Effector memory CD4-positive, alpha-beta T cell (primary cell): ENCODE measurements at places on chromosomes 7 and 10.
A peak's percentile ranks its signal among the peaks of the same experiment; 100 is the strongest.

DNA sequence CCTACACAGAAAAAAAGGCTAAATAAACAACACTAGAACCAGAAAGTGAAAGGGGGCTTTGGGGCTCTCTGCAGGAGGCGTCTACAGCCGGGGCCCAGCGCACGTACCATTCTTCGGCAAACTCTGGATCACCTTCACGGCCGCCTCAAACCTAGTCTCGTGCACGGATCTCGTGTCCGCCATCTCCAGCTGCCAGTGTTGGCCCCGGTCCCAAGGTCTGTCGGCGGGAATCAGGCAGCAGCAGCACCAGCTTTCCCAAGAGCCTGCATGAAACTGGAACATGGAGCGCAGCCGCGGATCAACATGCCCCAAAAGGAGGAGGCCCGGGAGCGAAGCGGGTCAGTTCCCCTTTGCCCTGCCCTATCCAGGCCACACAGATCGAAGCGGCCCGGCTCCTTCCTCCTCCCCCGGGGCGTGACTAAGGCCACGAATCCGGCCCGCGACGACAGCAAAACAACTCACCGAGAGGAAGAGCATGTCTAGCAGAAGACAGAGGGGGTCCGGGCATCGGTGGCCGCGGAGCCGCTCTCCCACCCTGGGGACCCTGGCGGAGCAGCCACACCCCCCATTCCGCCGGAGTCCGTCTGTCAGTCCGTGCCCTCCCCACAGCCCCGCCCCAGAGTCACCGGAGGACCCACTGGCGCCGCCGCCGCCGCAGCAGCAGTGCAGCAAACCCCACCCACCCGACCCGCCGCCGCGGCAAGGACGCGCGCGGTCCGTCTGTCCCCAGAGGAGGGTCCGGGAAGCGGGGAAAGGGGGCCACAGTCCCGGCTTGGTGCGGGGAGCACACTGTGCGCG lies at the start of gene ACBD5:
ACBD5 (minus strand) TSS at position 586 of the 798 bp plus-strand sequence; CDS start at position 477, 109 bp downstream.
- peak; percentile 60 for DNase-seq

DNA sequence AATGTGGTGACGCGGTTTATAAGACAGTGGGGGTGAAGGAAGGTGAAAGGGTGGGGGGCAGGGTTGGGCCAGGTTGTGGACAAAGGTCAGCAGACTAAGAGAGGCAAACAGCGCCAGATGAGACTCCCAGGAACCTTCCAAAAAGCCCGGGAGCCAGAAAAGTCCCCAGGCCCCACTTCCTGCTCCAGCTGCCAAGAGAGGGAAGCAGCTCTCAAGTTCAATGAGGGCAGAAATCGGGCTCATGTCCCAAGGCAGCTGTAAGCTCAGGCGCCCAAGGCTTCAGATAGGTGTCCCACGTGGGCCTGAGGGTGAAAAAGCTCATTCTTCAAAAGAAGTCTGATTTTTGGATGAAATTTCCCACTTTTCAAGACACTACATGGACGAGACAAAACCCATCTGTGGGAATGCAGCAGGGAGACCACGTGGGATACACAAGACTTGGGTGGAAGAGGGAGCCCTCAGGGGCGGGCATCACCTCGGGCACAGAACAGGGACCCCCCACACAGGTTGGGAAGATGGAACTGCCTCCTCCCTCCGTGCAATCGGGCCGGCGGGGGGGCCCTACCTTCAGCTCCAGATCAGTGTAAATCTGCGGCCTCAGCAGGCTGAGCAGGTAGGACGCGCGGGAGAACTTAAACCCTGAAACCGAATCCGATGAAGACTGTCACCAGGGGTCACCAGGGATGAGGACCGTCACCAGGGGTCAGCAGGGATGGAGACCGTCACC lies 7.8 kb downstream of the PYROXD2 start:
- DNase-seq, result no peak

DNA sequence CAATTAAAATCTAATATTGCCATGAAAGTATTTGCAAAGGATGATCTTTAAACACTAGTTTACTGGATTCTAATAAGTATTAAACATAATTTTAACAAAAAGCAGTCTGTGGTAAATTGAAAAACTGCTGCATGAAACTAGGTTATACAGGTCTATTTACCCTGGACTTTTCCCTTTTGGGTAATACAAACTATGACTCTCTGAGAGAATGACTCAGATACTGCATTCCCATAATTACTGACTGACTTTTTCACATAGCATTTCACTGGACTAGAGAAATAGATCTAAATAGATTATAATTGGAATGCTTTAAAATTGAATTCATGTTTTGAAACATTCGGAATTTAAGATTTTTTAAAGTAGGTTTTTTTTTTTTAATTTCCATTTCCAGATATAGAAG lies 395.7 kb downstream of the THSD7A start:
- no peak for DNase-seq

- DNase-seq, result no peak
Measured at GRCh38 chr10:99623919-99624318, 3.7 kb upstream of the SLC25A28 start.
